ENCODE measurements at places on chromosomes 6 and 20.

DNA sequence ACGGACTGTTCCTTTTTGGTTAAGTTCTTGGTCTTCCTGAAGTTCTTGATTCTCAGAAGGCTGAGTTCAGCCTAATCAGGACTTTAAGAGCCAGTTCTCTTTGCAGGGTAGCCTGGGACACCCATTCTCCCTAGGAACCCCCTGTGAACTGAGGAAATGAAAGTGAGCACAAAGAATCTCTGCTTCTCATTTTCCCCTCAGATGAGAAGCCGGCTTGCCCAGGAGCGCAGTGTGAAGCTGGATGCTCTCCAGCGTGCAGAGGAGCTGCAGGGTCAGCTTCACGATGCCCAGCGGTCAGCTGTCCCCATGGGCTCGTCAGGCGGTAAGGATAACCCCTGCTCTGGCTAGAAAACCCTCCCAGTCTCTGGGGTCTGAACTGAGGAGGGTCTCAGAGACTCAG, 34.0 kb downstream of the CD164 start:
- no peak for DNase-seq

DNA sequence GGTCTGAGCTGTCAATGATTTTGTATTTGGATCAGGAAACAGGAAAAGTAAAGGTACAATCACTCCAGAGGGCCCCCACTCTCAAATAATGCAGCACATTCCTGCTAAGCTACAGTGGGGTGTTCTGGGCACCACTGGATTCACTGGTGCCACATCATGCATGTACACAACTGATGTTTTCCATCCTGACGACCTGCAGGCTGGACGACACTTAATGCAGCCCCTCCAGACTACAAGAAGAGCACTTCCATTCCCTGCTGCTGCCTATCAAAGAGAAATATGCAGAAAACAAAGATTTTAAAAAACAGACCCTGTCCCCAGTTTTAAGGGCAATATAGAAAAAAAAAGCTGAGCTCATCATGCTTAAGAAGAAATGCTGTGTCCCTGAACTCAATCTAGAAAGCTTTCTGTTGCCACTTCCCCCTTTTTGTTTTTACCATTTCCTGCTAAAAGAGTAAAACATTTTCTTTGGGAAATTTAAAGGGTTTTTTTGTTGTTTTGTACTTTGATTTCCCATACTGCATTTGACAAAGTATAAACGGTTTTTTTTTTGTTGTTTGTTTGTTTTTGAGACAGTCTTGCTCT, 35.5 kb downstream of the ABHD12 start:
- DNase-seq = no peak

GRCh38 chr20:39103732-39104131, 141.6 kb downstream of the DHX35 start:
- DNase-seq = no peak

- no peak for DNase-seq
Observed at GRCh38 chr6:157380458-157380778, 572 bp upstream of the ZDHHC14 start.

DNA sequence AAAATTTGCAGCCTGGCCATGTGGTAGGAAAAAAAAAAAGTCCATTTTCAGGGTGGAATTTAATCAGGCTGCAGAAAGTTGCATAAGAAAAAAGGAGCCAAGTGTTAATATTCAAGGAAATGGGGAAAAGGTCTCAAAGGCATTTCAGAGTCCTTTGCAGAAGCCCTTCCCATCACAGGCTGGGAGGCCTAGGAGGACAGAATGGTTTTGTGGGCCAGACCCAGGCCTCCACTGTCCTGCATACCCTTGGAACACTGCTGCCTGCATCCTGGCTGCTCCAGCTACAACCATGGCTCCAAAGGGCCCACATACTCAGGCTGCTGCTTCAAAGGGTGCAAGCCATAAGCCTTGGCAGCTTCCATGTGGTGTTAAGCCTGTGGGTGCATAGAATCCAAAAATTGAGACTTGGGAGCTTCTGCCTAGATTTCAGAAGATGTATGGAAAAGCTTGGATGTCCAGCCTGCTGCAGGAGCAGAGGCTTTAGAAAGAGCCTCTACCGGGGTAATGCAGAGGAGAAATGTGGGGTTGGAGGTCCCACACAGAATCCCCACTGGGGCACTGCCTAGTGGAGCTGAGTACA, 239.0 kb upstream of the STXBP5 start:
- no peak for DNase-seq

- DNase-seq = no peak
Observed at GRCh38 chr6:53659458-53659857, 6.1 kb downstream of the KLHL31 start.

GRCh38 chr6:109672175-109672574, 18.8 kb downstream of the AK9 start:
- DNase-seq = no peak

DNA sequence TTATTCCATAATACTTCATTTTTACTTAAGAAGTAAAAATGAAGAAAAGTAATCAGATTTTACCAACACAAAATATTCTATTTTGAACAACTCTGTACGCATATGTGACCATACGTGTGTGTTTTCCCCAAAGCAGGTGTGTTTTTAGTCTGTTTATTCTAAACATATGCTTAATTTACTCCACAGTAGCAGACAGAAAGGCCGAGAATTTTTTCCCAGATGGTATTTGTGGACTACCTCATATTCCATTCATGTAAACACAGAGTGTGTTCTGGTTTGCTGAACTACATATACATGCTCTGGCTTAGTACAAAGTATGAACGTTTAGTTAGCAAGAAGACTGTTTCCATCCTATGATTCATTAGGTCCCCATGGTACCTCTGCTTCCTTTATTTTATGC, 233.3 kb upstream of the RUNX2 start:
- no peak for DNase-seq

DNA sequence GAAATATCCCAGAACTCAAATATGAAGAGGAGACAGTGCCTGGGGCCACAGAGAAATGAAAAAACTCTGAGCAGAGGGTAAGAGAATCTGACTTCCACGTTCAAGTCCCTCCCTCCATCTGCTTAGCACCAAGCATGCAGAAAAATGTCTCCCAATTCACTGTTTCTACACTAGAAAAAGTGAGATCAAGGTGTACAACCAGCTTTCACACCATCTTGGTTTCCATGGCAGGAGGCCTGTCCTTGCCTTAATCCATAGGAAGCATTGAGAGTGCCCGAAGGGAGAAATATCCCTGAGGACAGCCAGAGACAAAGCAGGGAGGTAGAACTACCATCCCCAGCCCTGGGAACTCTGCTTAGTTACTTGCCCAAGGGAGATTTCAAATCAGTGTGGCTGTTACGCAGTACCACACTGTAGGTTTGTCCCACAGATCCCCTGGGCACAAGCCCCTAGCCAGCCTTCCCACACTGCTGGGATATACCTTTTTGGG, 82.9 kb downstream of the SCML4 start:
- DNase-seq = no peak

DNA sequence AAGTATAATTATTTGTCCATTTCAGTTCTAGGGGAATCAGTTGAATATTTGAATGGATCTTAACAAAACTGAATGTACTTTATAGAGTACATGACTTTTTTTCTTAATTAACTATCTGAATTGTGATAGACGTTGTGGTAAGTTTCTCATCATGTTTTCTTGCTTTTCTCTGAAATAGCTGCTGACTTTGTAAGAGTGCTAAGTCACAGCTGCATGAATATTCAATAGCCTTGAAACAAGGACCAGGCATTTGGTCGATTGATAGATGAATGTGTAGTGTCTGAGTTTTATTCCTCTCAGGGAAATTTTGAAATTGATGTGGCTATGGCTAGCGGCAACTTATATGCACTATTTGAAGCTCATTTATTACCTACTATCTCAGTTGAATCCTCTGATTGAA, 56.0 kb downstream of the ADGRB3 start:
- no peak for DNase-seq

GRCh38 chr6:41832263-41832662, 44.8 kb downstream of the TOMM6 start:
- DNase-seq = no peak

DNA sequence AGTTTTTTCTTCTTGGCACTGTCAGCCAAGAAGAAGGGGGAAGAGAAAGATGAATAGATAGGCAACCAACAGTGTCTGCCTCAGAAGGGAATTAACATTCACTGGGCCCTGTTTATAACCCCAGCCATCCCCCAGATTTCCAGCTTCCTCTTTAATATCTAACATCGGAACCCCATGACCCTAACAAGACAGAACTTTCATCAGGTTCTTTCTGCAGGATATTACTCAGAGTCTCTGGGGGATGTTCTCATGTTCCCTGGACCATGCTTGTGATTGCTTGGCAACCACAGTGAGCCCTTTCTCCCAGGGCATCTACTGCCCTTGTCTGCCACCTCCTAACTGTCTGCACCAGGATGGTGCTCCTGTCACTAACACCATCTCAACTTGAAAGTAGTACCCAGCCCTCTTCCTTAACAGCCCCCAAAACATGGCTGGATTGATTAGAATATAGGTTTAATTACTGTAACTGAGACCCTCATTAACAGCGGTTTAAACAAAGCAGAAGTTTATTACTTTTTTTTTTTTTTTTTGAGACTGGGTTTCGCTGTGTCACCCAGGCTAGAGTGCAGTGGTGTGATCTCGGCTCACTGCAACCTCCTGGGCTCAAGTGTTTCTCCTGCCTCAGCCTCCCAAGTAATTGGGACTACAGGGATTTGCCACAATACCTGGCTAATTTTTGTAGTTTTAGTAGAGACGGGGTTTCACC, 12.0 kb upstream of the PTPN1 start:
- DNase-seq = no peak

DNA sequence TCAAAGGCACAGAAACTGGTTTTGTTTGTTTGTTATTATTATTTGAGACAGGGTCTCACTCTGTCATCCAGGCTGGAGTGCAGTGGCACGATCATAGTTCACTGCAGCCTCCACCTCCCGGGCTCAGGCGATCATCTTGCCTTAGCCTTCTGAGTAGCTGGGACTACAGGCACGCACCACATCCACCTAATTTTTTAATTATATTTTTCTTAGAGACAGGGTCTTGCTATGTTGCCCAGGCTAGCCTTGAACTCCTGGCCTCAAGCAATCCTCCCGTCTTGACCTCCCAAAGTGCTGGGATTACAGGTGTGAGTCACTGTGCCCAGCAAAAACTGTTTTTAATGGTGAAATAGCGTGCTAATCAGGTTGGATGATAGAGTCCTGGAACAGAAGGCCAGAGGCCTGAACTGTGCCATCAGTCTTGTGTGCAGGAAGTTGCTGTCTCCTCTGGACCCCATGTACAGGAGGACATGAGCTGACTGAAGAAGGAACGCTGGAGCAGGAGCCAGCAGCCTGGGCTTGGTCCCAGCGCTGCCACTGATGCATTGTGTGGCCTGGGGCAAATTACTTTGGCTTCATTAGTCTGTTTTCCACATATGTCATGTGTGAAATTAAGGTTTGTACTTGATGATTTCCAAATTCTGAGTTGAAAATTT, 4.9 kb downstream of the TM9SF4 start:
- DNase-seq = no peak

DNA sequence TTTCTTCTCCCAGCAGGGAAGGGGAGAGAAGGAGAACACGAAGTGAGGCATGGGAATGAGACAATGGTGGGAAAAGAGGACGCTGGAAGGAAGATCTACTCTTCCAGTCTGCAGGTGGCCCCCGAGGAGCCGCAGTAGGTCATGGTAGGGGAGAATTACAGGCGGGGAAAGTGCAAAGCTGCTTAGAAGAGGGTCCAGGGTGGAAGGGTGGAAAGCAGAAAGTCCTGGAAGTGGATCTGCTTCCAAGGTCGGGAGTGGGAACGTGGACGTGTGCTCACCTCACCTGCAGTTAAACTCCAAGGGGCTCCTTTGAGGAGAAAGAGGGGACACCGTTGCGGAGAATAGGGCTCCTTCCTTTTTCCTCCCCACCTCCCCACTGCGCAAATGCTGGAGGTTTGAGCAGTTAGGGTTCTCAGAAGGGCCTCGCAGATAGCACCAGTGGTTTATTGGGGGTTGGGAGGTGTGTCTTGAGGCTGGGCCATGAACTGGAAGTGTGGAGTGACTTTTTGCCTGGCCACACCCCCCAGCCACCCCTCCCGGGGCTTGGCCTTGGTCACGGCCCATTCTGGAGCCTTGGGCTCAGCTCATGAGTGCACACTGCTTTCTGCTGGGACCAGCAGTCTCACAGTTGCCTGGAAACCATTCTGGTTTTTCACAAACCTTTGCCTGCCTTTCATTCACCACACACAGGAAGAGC, 100.4 kb upstream of the MLN start:
- DNase-seq = no peak

GRCh38 chr6:39367700-39368099, 45.2 kb upstream of the KCNK16 start:
- no peak for DNase-seq

DNA sequence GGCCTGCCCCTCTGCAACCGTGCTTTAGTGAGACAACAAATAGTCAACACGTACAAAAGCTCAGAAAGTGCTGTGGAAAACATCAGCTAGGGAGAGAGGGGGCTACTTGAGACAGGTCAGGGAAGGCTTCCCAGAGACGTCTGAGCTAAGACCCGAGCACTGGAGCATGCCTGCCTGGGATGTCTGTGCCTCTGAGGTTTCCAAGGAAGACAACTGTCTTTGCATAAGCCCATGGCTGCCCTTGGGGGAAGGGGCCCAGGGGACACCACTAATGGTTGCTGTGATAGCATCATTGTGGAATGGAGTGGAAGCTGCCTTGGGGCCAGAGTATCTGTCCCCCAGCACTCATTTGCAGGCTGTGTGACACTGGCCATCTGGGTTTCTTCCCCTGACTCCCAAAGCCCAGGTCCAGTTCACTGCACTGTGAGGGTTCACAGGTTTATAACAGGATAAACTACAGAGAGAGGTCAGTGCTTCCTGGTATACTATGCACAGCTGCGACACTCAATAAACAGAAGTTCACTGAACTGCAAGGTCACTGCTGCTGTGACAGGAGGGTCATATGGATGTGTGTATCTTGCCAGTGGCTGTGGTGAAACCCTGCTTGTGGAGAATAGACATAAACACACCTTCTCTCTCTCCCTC, 1.5 kb upstream of the ARFGEF2 start:
- no peak for DNase-seq

GRCh38 chr6:135722679-135723078, 128.8 kb upstream of the PDE7B start:
- DNase-seq = no peak

DNA sequence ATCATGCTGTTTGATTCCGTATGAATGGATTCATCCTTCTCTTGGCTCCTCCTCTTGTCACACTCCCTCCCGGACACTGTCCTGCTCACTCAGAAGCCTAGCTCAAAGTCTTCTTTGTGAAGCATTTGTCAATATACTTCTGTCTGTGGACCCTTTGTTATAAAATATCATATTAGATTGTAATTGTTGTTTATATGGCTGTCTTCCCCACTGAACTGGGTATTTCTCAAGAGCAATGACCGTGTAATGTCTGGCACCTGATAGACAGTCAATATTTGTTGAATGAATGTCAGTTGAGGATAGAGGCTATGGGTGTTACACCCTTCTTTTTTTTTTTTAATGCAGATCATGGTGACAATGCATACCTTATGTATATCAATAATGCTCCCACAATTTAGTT, 335.3 kb downstream of the SOX4 start:
- DNase-seq = no peak

GRCh38 chr6:28542440-28543296, 17.0 kb downstream of the GPX5 start:
- DNase-seq = no peak

All from Peyer's patch (tissue), 4 donors.